ENCODE measurements at places on chromosomes 3 and 15. TPM values are rescaled to one million over a fixed set of nuclear protein-coding genes. Genes with fewer than 3 reads are reported as not detected.

The SCN11A gene
- not detected for polyA plus RNA-seq

The FAM81A gene
- polyA plus RNA-seq: 0.12 TPM

The C2CD4A gene
- 0.04 TPM for polyA plus RNA-seq

The THSD4 gene
- 49.7 TPM for polyA plus RNA-seq

The MEF2A gene
- 8.6 TPM for polyA plus RNA-seq

The CAMKV gene
- polyA plus RNA-seq: not detected

The ZNF774 gene
- polyA plus RNA-seq: 1.5 TPM

The RSL24D1 gene
- polyA plus RNA-seq: 46.8 TPM

The GAP43 gene
- polyA plus RNA-seq: 0.08 TPM

The ALS2CL gene
- polyA plus RNA-seq: 95.0 TPM

The CHRFAM7A gene
- polyA plus RNA-seq: 0.06 TPM

The HTR3E gene
- not detected for polyA plus RNA-seq

The GCHFR gene
- 87.9 TPM for polyA plus RNA-seq

The B3GALNT1 gene
- polyA plus RNA-seq: 2.3 TPM

The NR1I2 gene
- 0.02 TPM for polyA plus RNA-seq

The KLF13 gene
- polyA plus RNA-seq: 9.0 TPM

The MST1 gene
- 30.0 TPM for polyA plus RNA-seq

The SOX2 gene
- polyA plus RNA-seq: 31.6 TPM

The DNAH12 gene
- polyA plus RNA-seq: 0.06 TPM

The NMNAT3 gene
- 4.6 TPM for polyA plus RNA-seq

The GOLGA8N gene
- 5.9 TPM for polyA plus RNA-seq

The PLCH1 gene
- polyA plus RNA-seq: 0.07 TPM

The ESYT3 gene
- polyA plus RNA-seq: 0.56 TPM

Measured in esophagus (tissue), 2 donors.